Right lung (tissue), 10 donors: ENCODE measurements at places on chromosomes 7 and 10. TPM values are rescaled to one million over a fixed set of nuclear protein-coding genes. Genes with fewer than 3 reads are reported as not detected.
A peak's percentile ranks its signal among the peaks of the same experiment; 100 is the strongest.

The TRAPPC14 gene
- polyA plus RNA-seq: 16.0 TPM

The FAM237B gene
- 0.11 TPM for polyA plus RNA-seq

DNA sequence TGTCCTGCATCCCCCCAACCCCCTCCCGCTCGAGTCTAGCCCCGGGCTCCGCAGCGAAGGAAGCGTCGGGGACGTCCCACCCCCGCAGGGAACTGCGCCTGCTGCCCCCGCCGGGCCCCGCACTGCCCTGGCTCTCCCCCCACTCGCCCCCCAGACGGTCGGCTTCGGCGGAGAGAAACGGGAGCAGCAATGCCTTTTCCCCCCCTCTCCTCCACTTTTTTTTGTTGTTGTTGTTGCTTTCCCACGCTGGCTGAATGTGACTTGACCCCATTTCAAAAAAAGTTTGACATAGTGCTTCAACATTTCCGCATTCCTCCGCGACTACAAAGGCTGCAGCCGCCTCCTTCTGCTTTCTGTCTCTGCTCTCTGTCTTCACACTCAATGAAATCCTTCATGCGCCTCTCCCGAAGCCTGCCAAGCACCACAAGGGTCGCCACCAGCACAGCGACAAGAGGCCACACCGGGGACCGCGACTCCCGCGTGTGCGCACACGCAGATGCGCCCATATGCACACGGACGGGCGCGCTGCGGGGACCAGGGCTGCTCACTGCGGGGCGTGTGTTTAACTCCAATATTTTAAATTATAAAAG lies 1.0 kb downstream of the CDK6 start:
- peak; percentile 80 for DNase-seq

The SH2B2 gene
- 2.6 TPM for polyA plus RNA-seq

The SLC39A12 gene
- polyA plus RNA-seq: not detected

The CPEB3 gene
- 3.3 TPM for polyA plus RNA-seq

GRCh38 chr10:3468919-3469638 lies 296.5 kb upstream of the PITRM1 start:
- no peak for DNase-seq

DNA sequence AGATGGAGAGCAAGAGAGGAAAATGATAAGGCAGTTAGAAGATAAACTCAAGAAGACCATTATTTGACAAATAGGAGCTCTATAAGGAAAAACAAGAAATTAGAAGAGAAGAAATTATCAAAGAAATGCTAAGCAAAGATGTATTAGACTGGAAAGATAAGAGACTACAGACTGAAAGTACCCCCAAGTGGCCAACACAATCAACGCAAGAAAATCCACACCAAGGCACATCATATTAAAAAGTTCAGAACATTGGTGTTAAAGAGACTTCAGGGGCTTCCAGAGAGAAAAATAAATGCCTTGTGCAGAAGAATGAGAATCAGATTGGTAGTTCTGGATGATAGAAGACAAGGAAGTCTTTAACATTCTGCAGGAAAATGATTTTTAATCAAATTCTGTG lies 46.0 kb downstream of the SH2D4B start:
- DNase-seq: no peak

GRCh38 chr10:125699562-125700143 lies 16.7 kb upstream of the TEX36 start:
- no peak for DNase-seq

The OR2A12 gene
- not detected for polyA plus RNA-seq

The NUTM2B gene
- polyA plus RNA-seq: 2.3 TPM

DNA sequence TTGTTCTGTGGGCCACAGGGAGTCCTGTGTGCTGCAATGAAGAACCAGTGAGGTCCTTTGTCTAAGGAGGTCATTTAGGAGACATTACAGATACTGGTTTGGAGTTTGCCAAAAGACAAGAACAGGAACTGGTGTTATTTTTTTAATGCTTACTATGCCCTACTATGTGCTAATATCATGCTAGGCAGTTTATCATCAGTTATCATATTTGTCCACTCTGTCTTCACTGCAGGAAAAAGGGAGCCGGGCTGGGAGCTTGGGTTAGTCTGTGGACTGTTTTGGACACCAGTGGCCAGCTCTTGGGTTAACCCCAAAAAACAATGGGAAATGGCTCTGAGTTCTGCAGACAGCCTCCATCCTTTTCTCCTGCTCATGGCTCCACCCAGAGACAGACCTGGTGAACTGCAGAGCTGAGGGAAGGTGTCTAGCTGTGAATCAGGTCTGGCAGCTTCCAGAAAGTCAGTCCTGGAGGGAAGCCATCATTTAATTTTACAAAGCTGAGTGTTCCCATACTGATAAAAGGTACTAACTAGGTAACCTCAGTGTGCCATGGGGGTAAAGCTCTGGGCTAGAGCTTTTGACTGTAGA lies 101.2 kb upstream of the ZNF746 start:
- no peak for DNase-seq

The FAM53B gene
- 12.9 TPM for polyA plus RNA-seq

The COL26A1 gene
- 6.9 TPM for polyA plus RNA-seq

DNA sequence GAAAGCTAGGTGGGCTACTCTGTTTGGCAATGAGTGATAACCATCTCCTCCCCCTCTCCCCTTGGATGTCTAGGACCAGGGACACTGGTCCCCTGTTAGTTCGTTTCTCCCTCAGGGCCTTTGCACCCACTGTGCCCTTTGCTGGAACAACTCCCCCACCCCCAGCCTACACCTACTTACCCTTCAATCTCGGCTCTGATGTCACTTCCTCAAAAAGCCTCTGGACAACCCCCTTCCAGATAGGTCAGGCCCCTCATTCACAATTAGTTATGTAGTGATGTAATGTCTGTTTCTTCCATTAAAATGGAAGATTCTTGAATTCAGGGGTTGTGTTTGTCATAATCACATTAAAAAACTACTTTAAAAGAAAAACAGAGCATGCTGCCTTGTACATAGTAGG lies 152.9 kb downstream of the SNX10 start:
- no peak for DNase-seq

GRCh38 chr7:113071465-113071864 lies 15.2 kb downstream of the GPR85 start:
- DNase-seq: no peak

DNA sequence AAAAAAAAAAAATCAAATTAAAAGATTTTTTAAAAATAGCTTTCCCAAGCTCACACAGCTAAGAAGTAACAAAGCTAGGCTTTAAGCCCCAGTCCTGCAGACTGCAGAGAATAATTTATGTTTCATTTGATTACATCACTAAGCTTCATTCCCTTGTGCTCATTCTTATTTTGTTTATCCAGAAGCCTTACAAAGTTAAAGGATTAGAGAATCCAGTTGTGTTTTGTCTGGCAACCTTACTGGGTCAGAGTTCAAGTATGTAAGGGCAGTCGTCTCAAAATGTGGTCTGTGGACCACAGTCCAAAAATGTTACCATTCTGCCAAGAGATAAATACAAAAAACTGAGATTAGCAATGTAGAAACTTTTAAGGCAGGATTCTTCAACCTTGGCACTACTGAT lies 32.1 kb upstream of the EZH2 start:
- peak; percentile 12 for DNase-seq

The SRRM3 gene
- 0.60 TPM for polyA plus RNA-seq

- DNase-seq: no peak
These were observed 349.4 kb downstream of the GATA3 start for GRCh38 chr10:8403711-8404371.

GRCh38 chr7:83038787-83039186 lies 123.9 kb downstream of the PCLO start:
- DNase-seq: no peak

- no peak for DNase-seq
These were observed 74.9 kb upstream of the PCBD1 start for GRCh38 chr10:70963271-70963670.

The H2BK1 gene
- 0.35 TPM for polyA plus RNA-seq

DNA sequence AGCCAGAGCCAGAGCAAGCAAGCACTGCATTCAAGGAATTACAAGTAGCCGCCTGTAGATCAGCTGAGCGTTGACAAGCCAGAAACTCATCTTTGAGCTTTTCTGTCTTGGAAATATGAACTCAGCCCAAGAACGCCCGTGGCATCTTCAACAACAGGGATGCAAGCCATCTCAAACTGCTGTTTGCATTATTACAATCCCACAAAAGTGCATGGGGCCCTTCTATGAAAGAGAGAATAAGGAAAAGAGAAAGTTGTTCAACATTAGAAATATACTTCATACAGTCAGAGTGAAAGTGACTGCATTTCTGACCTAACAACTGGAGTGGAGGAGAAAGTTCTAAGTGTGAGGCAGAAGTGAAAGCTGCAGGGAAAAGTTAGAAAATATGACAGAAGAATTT lies 6.5 kb downstream of the SGCE start:
- DNase-seq: no peak

GRCh38 chr10:58698777-58699356 lies 186.2 kb downstream of the BICC1 start:
- no peak for DNase-seq

DNA sequence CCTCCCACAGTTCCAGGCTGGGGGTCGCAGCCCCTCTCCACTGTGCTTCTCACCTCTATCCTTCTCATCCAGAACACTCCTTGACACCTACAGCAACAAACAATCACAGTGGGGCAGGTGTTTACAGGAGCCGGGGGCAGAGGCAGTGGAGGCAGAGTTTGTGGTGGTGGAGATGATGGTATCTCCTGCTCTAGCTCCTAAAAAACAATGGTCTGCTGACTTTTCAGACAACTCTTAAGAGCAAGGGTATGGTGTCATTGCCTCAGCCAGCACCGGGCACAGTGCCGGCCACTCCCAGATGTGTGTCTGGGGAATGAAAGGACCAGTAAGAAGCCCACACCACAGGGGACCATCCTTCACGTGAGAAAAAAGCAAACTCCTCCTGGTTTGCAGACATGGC lies 36.3 kb upstream of the ANTXRL start:
- no peak for DNase-seq

- no peak for DNase-seq
These were observed 163.9 kb downstream of the CACNB2 start for GRCh38 chr10:18303851-18304801.

The NPFFR1 gene
- 0.22 TPM for polyA plus RNA-seq

- no peak for DNase-seq
These were observed 8.8 kb downstream of the ATP5MF start for GRCh38 chr7:99457050-99457649.

GRCh38 chr7:13851736-13852135 lies 137.7 kb downstream of the ETV1 start:
- no peak for DNase-seq

The SPDYE9 gene
- polyA plus RNA-seq: 0.98 TPM

GRCh38 chr10:10967029-10967428 lies 50.6 kb upstream of the CELF2 start:
- DNase-seq: no peak

- DNase-seq: no peak
These were observed 132.4 kb downstream of the SEPTIN14 start for GRCh38 chr7:55730197-55730596.

DNA sequence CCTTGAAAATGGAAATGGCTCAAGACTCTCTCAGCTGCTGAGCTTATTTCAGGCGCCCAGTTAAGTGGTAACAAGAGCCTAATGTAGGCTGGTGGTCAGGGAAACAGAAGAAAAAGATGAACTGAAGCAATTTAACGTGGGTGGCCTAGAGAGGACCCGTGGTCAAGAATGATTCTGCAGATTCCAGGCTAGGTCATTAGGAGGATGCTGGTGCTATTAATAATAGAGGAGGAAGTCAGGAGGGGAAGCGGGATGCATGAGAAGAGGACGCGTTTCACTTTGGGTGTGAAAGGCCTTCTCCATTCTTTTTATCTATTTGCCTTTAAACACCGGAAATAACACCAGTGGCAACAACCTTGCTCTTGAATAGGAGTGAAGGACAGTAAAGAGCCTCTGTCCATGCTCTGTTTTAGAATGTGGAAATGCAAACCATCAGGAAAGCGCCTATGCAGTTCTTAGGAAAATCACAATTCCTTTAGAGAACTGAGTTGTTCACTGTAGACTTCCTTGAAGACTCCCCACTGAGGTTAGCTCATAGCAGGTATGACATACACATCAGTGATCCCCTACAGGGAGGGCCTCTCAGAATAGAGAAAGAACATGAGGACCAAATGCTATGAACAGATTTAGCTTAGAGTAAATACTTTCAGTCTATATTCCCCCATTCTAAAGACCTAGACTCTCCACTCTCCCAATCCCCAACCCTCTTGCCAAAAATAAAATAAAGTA lies 8.6 kb downstream of the LIPA start:
- no peak for DNase-seq

The CHRM2 gene
- 1.0 TPM for polyA plus RNA-seq

GRCh38 chr10:68271196-68271882 lies 39.4 kb upstream of the ATOH7 start:
- no peak for DNase-seq

The LIPK gene
- not detected for polyA plus RNA-seq

DNA sequence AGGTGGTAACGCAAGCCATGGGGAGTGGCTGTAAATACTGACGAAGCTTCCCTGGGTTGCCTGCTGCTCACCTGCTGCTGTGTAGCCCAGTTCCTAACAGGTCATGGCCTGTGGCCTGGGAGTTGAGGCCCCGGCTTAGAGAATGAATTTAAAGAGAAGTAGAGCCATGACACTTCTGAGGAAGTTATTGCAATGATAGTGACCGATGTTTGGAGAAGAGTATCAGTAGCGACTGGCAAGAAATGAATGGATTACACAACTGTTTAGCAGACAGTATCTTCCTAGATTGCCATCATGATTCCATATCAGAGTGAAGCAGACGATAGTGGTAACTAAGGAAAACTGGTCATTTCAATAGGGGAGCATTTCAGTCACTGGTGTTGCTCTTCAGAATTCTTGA lies 249.6 kb downstream of the PLXDC2 start:
- DNase-seq: no peak

- no peak for DNase-seq
These were observed 148.2 kb downstream of the ETV1 start for GRCh38 chr7:13841284-13841683.

DNA sequence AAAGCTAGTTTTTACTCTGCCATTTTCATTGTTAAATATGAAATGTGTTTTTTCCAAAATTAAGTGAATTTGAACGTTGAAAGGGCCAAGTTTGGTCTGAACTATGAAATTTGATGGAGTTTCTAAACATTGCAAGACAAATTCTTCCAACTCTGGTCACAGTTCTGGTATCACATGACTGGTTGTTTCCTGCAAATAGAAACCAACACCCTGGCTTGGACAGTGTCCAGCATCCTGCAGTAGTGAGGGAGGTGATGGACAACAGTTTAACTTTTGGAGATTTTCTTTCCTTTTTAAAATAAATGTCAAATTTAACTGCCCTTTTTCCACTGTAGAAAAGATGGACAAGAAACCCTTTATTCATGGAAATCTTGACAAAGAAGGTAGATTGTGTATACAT lies 54.8 kb upstream of the AGBL3 start:
- DNase-seq: no peak

GRCh38 chr7:44754802-44755697 lies 6.4 kb downstream of the ZMIZ2 start:
- DNase-seq: no peak

The TRIM50 gene
- polyA plus RNA-seq: not detected

GRCh38 chr10:112313234-112313633 lies 30.0 kb downstream of the TECTB start:
- DNase-seq: no peak
